ENCODE measurements at places on chromosomes 12 and 14.

GRCh38 chr12:74535536-74535935 is 2.1 kb upstream of the ATXN7L3B start:
- H3K4me3 ChIP-seq: no peak overlapping the region
- H3K27me3 ChIP-seq: no peaks in the 10 kb centered on the region
- H3K4me1 ChIP-seq: peaks cover 13% of the 10 kb centered on the region
- peaks cover under 1% of the 10 kb centered on the region for H3K36me3 ChIP-seq

DNA sequence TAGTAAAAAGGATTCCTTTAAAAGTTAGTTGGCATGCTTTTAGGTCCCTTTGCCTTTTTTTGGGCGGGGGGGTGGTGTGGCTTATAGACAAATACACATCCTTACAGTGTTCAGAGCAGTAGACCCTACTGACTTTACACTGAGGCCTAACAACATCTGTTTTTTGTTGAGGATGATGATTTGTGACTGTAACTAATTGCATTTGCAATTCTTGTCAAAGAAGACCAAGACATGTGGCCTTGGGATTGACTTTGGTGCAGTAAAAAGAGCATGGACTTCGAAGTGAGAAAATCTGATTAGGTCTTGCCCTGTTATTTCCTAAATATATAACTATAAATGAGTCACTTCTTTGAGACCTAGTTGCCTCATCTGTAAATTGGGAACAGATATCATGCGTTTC is 77.3 kb downstream of the TRHDE start:
- H3K27me3 ChIP-seq: no peaks in the 10 kb centered on the region
- no peaks in the 10 kb centered on the region for H3K4me1 ChIP-seq
- no peak overlapping the region for H3K4me3 ChIP-seq
- no peak for DNase-seq
- no peak overlapping the region for H3K27ac ChIP-seq
- no peaks in the 10 kb centered on the region for H3K36me3 ChIP-seq

- H3K4me1 ChIP-seq: peaks cover 10% of the 10 kb centered on the region
- peak overlapping the region; percentile 82 for H3K27ac ChIP-seq
- H3K36me3 ChIP-seq: peaks cover 52% of the 10 kb centered on the region
Observed at GRCh38 chr14:23478109-23478759, 8.7 kb downstream of the NGDN start.

DNA sequence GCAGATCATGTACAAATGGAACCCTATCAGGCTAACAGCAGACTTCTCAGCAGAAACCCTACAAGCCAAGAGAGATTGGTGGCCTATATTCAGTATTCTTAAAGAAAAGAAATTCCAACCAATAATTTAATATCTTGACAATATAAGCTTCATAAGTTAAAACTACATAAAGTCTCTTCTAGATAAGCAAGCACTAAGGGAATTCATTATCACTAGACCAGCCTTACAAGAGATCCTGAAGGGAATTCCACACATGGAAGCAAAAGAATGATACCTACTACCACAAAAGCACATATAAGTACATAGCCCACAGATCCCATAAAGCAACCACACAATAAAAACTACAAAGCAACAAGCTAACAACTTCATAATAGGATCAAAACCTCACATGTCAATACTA is 60.4 kb upstream of the SCAF11 start:
- H3K4me3 ChIP-seq: no peak overlapping the region
- no peaks in the 10 kb centered on the region for H3K36me3 ChIP-seq
- no peaks in the 10 kb centered on the region for H3K4me1 ChIP-seq
- no peaks in the 10 kb centered on the region for H3K27me3 ChIP-seq

GRCh38 chr12:117059156-117059555 is 40.1 kb downstream of the TESC start:
- H3K36me3 ChIP-seq: no peaks in the 10 kb centered on the region
- no peak overlapping the region for H3K4me3 ChIP-seq
- peaks cover 11% of the 10 kb centered on the region for H3K27me3 ChIP-seq
- no peak for DNase-seq
- peaks cover 4% of the 10 kb centered on the region for H3K4me1 ChIP-seq

DNA sequence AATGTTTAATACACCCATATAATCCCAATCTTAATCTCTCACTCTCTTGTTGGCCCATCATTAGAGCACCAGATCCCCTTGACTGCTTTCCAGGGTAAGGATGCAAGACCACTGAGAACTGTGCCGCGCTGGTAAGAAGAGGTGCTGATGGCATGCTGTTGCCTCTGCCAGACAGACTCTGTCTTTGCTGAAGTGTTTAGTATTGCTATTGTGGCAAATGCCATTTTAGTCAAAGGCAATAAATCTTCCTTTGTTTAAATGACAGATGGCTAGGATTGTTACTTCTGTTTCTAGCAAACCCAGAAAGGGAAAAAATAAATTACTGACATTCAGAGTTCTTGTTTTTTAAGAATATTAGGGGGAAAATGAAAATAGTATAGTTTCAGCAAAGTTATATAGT is 152.3 kb downstream of the MON2 start:
- no peaks in the 10 kb centered on the region for H3K27me3 ChIP-seq
- no peaks in the 10 kb centered on the region for H3K4me1 ChIP-seq
- H3K36me3 ChIP-seq: no peaks in the 10 kb centered on the region
- H3K27ac ChIP-seq: no peak overlapping the region

DNA sequence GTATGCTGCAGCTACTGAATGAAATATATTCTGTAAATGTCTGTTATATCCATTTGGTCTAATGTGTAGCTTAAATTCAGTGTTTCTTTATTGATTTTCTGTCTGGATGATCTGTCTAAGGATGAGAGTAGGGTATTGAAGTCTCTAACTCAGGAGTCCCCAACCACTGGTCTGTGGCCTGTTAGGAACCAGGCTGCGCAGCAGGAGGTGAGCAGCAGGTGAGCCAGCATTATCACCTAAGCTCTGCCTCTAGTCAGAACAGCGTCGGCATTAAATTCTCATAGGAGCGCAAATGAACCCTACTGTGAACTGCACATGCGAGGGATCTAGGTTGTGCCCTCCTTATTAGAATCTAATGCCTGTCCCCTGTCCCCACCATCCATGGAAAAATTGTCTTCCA is 329.7 kb upstream of the RGS6 start:
- no peaks in the 10 kb centered on the region for H3K27me3 ChIP-seq
- no peaks in the 10 kb centered on the region for H3K36me3 ChIP-seq
- no peaks in the 10 kb centered on the region for H3K4me1 ChIP-seq
- H3K27ac ChIP-seq: no peak overlapping the region

GRCh38 chr14:30227436-30227835 is 299.8 kb upstream of the PRKD1 start:
- H3K4me3 ChIP-seq: no peak overlapping the region
- no peaks in the 10 kb centered on the region for H3K4me1 ChIP-seq
- H3K27ac ChIP-seq: no peak overlapping the region
- no peaks in the 10 kb centered on the region for H3K36me3 ChIP-seq

DNA sequence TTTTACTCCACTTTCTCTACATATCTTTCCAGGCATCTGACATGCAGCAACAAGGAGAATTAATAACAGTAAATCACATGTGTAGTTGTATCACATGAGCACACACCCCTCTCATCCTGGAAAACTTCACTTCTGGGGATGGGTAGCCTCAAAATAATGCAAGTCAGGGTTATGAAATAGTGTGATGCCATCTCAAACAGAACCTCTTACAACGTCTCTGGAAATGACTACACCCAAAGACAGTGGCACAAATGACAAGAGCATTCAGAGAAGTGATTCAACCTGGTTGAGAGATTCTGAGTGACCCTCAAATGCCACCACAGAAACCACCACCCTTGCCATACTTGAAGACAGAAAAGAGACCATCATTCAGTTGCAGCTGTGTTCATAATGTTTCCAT is 2.8 kb downstream of the DIO2 start:
- no peak overlapping the region for H3K4me3 ChIP-seq
- DNase-seq: no peak
- H3K36me3 ChIP-seq: no peaks in the 10 kb centered on the region
- H3K27ac ChIP-seq: no peak overlapping the region

- no peaks in the 10 kb centered on the region for H3K27me3 ChIP-seq
- H3K4me1 ChIP-seq: no peaks in the 10 kb centered on the region
- no peak for DNase-seq
- H3K27ac ChIP-seq: no peak overlapping the region
- no peak overlapping the region for H3K4me3 ChIP-seq
Observed at GRCh38 chr12:99142651-99143050, 497.6 kb downstream of the APAF1 start.

DNA sequence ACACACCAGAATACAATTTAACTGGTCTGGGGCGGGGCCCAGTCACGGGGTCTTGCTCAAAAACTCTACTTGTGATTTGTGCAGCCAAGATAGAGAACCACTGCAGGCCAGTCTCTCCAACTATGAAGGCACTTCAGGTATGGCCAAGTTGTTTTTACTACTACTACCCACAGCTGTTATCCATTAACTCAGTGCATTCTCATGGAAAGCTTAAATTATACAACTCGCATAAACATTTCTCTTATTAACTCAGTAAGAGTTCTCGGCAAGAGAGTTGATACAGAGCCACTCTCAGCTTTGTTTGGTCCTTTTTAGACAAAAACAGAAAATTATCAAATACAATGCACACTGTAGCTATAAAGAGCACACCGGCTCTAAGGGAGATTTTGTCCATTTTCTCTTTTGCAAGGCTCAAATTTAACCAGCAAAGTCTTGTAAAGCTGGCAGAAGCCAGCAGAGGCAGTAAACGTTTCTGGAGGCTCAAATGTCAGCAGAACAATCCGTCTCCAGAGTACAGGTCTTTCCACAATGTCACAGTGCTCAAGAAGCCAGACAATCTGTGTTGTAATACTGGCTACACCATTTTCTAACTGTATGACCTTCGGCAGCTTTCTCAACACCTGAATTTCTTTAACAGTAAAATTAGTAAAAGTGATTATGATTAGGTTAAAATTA is 85.9 kb downstream of the PTGER2 start:
- no peaks in the 10 kb centered on the region for H3K27me3 ChIP-seq
- H3K4me3 ChIP-seq: no peak overlapping the region
- H3K27ac ChIP-seq: no peak overlapping the region
- no peak for DNase-seq
- no peaks in the 10 kb centered on the region for H3K4me1 ChIP-seq
- H3K36me3 ChIP-seq: no peaks in the 10 kb centered on the region

DNA sequence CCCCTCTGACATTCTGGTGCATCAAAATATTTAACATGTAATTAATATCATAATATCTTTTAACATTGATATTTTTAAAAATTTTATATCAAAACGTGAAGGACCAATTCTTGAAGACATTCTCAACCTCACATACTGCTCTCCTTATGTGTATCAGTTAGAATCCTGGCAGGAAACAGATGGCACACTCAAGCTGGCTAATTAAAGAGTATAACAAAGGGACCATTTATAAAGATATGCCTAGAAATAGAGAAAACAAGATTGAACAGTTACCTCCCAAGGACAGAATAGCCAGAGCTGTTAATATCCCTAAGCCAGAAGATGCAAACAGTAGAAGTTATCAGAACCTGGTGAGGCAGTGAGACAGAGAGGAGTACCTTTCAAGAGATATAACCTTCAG is 368.7 kb downstream of the NELL2 start:
- H3K4me3 ChIP-seq: no peak overlapping the region
- H3K27ac ChIP-seq: no peak overlapping the region
- no peaks in the 10 kb centered on the region for H3K4me1 ChIP-seq
- H3K27me3 ChIP-seq: no peaks in the 10 kb centered on the region
- no peaks in the 10 kb centered on the region for H3K36me3 ChIP-seq
- DNase-seq: no peak

- H3K27ac ChIP-seq: no peak overlapping the region
- H3K36me3 ChIP-seq: no peaks in the 10 kb centered on the region
- no peak overlapping the region for H3K4me3 ChIP-seq
- DNase-seq: no peak
- H3K27me3 ChIP-seq: no peaks in the 10 kb centered on the region
Observed at GRCh38 chr12:46958053-46958452, 121.4 kb upstream of the PCED1B start.

GRCh38 chr12:108630481-108631207 is 3.0 kb downstream of the SELPLG start:
- no peak for DNase-seq
- peaks cover 3% of the 10 kb centered on the region for H3K27me3 ChIP-seq
- no peak overlapping the region for H3K4me3 ChIP-seq
- H3K27ac ChIP-seq: no peak overlapping the region
- H3K4me1 ChIP-seq: peaks cover 10% of the 10 kb centered on the region

DNA sequence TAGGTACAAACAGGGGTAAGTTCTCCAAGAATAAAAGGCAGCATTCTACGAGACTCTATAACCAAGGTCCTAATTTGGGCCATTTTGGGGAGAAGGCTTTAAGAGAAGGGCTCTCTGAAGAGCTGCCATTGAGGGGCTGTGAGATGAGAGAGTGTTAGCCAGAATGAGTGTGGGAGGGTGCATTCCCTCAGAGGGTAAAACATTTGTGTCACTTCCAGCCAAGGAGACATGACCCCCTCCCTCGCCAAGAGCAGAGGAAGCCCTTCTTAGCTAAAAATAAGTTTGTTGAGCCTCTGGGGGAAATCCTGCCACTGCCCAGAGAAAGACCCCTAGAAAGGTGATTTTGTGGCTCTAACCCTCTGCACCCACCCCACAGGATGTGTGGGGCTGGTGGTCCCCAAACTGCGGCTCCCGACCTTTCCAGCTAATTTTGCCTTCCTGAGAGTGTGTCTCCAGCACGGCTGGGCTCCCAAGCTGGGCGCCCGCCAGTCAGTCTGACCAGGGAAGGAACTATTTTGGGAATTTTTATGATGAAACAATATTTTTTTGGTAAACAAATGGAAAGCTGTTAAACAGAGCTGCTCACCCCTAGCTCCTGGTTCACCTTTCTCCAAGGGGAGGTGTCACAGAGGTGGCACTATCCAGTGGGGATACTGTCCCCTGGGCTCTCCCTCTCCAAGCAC is 65.9 kb upstream of the JDP2 start:
- H3K27ac ChIP-seq: no peak overlapping the region
- peaks cover 13% of the 10 kb centered on the region for H3K27me3 ChIP-seq
- DNase-seq: no peak
- no peaks in the 10 kb centered on the region for H3K4me1 ChIP-seq
- H3K36me3 ChIP-seq: no peaks in the 10 kb centered on the region
- no peak overlapping the region for H3K4me3 ChIP-seq

DNA sequence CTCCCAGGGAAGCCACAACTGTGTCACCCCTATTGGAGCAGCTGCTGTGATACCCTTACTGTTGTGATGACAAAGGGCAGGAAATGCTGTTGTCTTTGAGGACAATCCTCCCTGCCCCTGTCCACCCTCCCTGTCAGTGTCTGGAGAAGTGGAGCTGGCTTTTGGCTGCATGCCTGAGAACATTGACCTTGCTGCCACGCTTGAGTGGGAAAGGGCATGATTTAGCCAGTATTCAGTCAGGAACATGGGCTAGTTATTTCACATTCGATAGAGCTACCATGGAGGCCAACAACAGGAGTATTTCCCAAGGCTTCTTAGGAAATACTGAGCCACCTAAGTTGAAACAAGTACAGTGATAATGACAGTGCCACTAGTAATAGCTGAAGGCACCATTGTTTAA is 59.4 kb downstream of the MYRFL start:
- DNase-seq: no peak
- no peaks in the 10 kb centered on the region for H3K27me3 ChIP-seq
- no peak overlapping the region for H3K27ac ChIP-seq
- no peak overlapping the region for H3K4me3 ChIP-seq

GRCh38 chr12:81070846-81071245 is 7.0 kb upstream of the ACSS3 start:
- no peak overlapping the region for H3K4me3 ChIP-seq
- DNase-seq: no peak
- H3K27me3 ChIP-seq: no peaks in the 10 kb centered on the region
- no peaks in the 10 kb centered on the region for H3K4me1 ChIP-seq

All from large intestine (tissue), 12 donors.